ENCODE measurements at places on chromosomes 11 and 22.

DNA sequence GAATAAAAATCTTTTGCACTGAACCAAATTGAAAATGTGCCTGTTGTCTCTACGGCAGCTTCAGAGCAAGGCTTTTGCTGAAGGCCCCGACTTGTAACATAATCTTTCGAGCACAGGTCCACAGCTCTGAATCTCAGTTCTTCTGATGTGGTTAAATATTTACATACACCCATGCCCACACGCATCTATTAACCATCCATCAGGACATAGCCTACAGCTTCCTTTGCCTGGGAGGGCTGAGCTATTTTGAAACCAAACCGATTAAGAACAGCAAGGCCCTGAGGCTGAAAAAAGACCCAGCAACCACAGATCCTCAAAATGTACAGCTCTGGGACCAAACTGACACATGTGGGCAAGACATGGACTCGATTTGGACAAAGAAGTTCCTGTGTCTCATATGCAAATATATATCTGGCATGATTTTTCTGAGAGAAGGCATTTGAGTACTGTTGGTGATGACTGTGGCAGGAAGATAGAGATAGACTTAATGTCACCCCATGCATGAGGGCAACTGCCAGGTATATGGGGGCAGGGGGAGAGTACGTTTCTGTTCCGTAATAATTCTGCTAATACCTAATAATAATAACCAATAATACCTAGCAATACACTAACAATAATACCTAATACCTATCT is 322.7 kb upstream of the PLET1 start:
- DNase-seq, result no peak

DNA sequence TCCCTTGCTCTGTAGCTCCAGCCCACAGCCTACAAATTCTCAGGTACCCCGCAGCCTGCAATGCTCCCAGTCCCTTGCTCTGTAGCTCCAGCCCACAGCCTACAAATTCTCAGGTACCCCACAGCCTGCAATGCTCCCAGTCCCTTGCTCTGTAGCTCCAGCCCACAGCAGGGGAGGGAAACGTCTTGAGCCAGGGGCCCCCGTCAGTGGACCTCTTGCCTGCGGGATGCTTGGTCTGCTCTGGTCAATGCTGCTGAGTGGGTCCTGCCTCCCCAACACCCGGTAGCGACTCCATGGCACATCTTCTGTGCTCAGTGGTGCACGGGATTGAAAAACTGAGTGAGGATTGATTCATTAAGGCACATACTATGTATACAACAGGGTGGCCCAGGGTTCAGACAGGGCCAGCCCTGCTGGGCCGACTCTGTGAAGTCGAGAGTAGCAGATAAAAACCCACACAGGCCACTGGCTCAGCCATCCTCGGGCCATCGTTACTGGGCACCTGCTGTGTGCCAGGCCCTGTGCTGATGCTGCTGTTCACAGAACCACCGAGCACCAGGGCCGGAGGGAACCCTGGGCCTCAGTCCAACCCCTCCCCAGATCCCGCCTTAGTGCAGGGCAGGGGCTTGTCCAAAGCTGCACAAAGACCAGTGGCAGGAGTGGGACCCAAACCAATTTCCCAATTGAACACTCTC is 69.7 kb downstream of the MYO7A start:
- DNase-seq, result no peak

GRCh38 chr22:17705546-17705945 is 67.0 kb downstream of the BCL2L13 start:
- DNase-seq, result no peak

- no peak for DNase-seq
These were observed 647.2 kb upstream of the ANO5 start for GRCh38 chr11:21545699-21546098.

- DNase-seq, result no peak
These were observed 303.6 kb downstream of the SBF2 start for GRCh38 chr11:9990221-9990973.

GRCh38 chr11:131109257-131109656 is 193.0 kb upstream of the SNX19 start:
- DNase-seq, result no peak

DNA sequence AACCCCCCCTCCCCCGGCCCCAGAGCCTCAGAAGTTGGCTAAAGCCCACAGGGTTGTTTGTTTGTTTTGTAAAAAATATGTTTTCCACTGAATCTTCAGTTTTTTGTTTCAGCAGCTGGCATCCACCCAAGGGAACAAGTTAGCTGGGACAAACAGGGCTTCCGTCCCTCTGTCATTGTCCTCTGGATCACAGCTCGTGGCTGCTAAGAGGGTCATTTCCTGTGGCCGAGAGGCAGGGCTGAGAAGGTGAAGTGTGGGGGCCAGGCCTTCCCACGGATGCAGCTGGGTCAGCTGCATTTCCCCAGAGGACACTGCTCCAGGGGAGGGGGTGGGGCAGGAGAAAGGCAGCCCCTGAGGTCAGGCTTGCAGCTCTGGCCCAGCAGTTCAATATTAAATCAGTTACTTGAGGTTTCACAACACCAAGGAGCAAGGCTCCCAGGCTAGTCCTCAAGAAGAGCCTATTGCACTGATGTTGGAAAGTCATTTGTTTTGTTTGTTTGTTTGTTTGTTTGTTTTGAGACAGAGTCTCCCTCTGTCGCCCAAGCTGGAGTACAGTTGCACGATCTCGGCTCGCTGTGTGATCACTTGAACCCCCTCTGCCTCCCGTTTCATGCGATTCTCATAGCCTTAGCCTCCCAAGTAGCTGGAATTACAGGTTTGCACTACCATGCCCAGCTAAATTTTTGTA is 34.4 kb upstream of the SMTN start:
- DNase-seq, result no peak

DNA sequence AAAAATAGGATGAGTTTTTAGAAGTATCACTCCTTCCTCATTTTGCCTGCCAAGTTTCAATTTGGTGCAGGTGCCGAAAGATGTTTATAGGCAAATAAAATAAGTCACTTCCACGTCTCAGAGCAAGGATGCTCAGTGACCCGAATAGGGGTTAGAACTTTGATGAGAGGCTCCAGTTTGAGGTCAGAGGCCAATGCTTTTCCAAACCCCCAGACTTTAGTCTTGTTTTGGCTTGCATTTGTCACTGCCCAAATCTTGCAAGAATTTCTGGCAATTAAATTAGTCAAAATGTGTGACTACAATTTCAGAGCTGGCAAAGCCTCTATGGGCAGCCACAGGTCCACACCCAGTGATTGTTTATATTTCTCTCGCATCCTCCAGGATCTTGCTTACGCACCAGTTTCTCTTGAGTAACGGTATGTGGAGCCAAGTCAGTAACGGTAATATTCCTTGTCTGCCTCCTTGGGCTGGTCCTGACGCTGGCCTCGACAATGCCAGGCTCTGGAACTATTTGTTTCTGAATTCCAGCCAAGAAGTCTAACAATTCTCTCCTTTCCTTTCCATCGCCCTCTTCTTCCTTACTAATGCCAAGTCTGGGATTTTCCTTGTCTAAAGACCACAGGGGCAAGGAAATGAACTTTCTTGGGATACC is 9.9 kb upstream of the NUP160 start:
- DNase-seq, result no peak

GRCh38 chr11:111585371-111585770 is 16.9 kb upstream of the SIK2 start:
- no peak for DNase-seq

DNA sequence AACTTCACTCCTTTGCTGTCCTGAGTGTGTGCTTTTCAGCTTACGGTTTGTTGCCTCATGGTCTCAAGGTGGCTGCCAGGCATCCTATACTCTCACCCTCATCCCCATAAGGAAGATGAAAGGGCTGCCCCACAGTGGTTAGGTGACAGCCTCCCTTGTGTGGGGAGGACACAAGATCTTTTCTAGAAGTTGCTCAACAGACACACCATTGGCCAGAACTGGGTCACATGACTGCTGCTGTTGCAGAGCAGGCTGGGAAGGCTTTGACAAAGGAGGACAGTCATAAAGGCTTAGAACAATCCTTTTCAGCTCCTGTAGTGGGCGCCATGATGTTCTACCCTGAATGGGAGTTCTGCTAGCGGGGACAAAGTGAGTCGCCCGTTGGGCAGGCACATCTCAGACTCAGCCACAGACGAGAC is 69.7 kb upstream of the RASD2 start:
- no peak for DNase-seq

DNA sequence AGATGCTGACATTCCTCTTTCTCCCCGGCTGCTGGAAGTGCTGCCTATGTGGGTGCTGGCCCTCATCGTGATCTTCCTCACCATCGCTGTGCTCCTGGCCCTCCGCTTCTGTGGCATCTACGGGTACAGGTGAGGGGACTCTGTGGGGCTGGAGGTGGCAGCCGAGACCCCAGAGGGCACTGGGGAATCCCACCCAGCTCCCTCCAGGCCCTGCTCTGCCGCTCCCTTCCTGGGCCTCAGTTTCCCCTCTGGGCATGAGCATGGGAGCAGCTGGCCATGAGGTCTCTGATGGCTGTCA is 21.8 kb downstream of the CSF2RB start:
- no peak for DNase-seq

DNA sequence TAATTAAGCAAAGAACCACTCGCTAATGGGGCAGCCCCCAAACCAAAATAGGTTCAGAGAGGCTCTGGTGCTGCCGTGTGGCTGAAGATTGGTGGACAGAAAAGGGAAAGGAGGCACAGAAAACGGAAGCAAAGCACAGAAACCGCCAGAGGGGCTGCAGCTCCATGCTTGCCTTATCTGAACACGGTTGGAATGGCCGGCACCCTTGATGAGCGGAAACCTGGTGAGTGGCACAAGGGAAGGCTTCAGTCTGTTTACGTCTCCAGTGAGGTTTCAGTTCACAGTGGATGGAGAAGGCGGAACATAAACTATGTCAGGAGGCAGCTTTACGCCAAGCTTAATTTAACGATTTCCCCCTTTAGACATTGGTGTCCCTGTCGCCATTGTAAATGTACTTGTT is 5.2 kb upstream of the PRR33 start:
- DNase-seq, result no peak

DNA sequence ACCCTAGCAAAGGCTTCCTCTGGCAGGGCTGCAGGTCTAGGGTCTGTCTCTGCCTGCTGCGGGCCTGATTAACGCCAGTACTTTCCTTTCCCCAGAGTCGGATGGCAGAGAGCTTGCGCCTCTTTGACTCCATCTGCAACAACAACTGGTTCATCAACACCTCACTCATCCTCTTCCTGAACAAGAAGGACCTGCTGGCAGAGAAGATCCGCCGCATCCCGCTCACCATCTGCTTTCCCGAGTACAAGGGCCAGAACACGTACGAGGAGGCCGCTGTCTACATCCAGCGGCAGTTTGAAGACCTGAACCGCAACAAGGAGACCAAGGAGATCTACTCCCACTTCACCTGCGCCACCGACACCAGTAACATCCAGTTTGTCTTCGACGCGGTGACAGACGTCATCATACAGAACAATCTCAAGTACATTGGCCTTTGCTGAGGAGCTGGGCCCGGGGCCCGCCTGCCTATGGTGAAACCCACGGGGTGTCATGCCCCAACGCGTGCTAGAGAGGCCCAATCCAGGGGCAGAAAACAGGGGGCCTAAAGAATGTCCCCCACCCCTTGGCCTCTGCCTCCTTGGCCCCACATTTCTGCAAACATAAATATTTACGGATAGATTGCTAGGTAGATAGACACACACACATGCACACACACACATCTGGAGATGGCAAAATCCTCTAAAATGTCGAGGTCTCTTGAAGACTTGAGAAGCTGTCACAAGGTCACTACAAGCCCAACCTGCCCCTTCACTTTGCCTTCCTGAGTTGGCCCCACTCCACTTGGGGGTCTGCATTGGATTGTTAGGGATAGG is 18.6 kb downstream of the RSPH14 start:
- DNase-seq, result no peak

DNA sequence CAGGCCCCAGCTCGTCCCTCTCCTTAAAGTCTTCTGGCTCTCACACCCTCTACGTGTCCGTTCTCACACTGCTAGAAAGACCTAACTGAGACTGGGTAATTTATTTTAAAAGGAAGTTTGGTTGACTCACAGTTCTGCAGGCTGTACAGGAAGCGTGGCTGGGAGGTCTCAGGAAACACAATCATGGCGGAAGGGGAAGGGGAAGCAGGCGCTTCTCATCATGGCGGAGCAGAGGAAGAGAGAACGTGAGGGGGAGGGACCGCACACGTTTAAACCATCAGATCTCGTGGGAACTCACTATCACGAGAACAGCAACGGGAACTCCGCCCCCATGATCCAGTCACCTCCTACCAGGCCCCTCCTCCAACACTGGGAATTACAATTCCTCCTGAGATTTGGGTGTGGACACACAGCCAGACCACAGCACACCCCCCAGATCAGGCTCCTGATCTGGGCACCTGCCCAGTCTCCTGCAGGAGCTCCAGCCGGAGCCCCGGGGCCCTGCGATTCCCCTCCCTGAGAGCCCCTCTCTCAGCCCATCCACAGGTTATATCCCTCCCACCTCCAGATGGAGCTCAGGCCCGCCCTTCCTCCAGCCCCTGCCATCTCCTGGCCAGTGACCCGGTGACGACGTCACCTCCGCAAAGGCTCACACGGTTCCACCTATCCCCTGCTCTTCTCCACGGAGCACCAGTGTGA is 170.2 kb downstream of the BRD1 start:
- DNase-seq, result peak; percentile 33

- DNase-seq, result no peak
These were observed 66.0 kb upstream of the TIMP3 start for GRCh38 chr22:32735526-32735925.

- DNase-seq, result no peak
These were observed 187.5 kb upstream of the ZBED5 start for GRCh38 chr11:11045156-11045930.
